Sigmoid colon (tissue), 7 donors: ENCODE measurements at places on chromosomes 2 and 18. TPM values are rescaled to one million over a fixed set of nuclear protein-coding genes. Genes with fewer than 3 reads are reported as not detected.

DNA sequence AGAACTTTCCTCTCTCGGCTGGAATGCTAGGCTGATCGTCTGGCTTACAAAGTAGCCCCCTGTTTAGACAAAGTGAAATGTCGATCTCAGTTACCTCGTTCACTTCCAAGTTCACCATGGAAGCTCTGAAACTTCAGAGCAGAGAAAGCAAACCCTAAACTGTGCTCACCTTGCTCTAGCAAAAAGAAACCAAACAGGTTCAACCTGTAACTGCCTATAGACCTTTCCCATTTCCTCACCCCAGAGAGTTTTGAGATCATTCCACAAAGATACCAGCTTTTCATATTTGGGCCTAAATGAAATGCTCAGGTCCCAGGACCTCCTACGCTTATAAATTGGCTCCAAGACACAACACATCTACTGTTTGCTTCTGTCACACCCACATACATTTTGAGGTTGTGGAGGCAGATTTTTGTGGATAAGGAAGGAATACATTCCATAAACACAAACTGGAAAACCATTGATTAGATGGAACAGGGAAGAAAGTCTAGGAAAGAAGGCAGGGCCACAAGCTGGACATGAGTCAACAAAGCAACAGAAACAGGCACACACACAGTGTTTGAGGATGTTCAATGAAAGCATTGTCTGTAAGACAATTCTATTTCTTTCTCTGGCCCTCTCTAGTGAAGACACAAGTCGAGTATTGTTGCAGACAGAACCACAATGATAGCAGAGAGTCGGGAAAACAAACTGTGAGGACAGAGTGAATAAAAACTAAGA, 52.8 kb upstream of the TGIF1 start:
- DNase-seq: no peak

DNA sequence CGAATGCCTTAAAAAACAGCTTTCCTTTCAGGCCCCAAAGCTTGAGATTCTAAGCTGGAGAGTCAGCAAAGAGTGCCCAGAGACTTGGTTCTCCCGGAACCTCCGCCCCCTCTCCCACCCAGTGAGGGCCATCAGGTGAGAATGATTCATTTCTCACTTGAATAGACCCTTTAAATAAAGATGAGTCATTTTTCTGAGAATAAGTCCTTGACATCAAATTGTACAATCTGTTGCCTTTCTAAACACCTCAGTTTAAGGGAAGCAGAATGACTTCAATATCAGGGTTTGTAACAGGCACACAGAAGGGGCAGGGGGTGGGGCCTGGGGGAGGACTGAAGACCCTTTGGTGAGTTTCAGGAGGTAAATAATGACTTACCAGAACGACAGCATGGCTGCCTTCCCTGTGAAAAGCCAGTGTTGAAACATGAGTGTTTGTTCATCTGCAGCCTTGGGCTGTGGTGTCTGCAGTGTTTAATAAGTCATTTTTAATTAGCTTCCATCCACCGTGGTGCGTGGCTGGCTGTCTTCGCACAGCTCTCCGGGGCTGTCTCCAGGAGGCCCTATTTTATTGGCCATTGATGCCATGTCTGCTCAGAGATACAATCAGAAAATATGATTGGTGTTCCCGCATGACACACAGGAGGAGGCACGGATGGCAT, 134.9 kb upstream of the ZNF236 start:
- no peak for DNase-seq

- no peak for DNase-seq
These were observed 3.1 kb downstream of the EVA1A start for GRCh38 chr2:75557474-75558133.

The ADRA2B gene
- not detected for polyA plus RNA-seq

DNA sequence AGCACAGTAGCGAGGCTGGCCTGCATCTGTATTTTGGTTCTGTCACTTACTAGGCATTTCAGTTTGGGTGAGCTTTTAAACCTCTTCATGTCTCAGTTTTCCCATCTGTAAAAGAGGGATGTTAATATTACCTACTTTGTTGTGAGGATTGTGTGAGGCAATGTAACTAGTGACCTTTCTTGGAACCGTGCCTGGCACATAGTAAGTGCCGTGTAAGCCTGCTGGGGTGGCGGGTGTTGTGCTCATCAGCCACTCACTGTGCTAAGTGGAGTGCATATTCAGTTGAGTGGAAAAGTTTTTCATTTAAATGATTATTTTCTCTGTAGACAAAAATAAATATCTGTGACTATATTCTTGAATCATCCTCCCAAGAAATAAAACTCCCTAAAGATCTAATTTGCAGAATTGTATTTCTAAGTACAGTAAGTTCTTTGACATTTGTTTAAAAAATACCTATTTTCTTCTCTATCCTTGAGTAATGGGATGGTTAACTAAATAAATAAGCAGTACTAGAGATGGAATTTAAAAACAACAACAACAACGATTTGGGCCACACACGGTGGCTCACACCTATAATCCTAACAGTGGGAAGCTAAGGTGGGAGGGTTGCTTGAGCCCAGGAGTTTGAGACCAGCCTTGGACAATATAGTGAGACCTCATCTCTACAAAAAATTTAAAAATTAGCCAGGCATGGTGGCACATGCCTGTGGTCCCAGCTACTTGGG, 56.7 kb downstream of the MALT1 start:
- no peak for DNase-seq

DNA sequence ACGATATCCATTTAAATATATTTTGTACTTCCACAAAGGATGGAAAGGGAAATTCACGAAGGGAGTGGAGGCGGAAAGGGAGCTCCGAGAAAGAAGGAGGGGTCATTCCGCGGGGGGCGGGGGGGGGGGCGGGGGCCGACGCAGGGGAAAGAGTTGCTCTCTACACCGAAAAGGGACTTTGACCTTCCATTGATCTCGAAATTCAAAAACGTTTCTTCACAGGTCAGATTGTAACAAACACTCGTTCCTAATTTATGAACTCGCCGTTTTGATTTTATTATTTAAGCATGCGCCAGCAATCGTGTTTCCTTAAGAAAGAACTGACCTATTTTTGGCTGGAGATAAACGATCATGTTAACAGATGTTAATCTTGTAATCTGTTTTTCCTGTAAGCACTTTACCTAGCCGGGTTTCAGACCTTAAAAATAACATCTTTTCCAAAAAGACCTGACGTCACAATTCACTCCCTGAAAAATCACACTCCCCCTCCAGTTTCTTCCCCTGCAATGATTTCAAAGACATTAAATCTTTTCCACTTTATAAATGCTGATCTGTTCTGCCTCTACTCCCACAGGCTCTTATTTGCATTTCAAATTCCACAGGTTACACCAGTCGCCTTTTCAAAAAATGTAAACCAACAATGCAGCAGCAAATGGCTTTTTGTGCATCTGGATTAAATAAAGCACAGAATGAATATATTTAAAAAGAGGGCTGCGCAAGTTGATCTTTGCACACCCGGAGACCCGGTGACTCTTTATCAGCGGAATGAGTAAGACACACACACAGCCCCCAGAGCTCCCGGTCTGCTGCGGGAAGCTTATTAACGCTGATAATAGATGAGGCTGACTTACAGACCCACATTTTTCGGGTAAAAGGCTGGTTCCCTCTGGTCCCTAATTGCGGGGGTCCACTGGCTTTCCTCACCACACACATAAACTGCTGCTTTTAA, 1.6 kb downstream of the ZNF516 start:
- no peak for DNase-seq

GRCh38 chr2:177315364-177315763, 50.8 kb upstream of the NFE2L2 start:
- no peak for DNase-seq

The KCNE4 gene
- polyA plus RNA-seq: 0.23 TPM

DNA sequence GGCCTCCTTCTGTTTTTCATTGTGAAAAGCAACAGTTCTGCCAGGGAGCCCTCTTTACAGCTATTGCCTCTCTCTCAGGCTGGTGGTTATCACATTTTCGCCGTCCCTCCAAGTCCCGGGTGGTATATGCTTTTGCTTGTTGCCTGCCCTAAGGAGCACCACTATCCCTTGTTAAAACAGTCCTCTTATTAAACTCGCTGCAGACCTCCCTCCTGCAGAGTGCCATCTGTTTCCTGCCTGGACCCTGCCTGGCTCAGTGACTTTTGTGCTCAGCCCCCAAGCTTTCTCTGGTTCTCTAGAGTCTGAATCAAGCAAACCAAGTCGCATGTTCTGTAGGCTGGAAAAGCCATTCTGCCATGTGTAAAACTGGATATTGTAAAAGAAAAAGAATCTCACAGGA, 72.1 kb upstream of the FHL2 start:
- no peak for DNase-seq

- DNase-seq: no peak
These were observed 35.4 kb downstream of the BABAM2 start for GRCh38 chr2:27925766-27926472.

- no peak for DNase-seq
These were observed 261.5 kb upstream of the TANK start for GRCh38 chr2:160898581-160899307.

DNA sequence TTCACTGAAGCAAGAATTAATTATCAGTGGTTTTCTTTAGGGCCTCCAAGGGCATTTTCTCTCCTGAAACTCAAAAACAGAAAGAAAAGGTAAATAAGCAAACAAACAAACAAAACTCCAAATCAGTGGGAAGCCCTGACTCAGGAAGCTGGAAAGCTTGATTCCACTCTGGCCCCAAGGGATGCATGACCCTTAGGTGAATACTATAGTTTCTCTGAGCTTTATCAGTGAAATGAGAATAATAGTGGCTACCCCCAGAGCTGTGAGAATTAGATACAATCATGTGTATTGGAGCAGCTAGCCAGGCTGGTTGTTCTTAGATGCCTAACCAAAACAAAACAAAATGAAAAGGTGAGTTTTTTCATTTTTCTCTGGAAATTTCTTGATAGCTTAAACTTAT, 585.1 kb downstream of the CNTNAP5 start:
- no peak for DNase-seq

DNA sequence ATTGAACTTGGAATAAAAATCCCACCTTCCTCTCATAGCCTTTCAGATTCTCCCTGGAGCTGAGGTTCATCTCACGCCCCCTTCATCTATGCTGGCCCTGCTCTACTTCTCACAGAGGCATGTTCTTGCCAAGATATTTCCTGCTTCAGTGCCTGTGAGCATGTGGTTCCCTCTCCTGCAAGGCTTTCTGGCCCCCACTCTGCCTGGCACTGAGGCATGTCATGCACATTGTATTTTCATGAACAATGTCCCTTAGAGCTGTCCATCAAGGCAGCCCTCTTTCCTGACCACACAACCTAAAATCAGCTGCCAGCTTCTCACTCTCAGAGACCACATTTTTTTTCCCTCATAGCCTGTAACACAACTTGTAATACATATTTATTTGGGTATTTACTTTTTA, 18.0 kb upstream of the HK2 start:
- no peak for DNase-seq

DNA sequence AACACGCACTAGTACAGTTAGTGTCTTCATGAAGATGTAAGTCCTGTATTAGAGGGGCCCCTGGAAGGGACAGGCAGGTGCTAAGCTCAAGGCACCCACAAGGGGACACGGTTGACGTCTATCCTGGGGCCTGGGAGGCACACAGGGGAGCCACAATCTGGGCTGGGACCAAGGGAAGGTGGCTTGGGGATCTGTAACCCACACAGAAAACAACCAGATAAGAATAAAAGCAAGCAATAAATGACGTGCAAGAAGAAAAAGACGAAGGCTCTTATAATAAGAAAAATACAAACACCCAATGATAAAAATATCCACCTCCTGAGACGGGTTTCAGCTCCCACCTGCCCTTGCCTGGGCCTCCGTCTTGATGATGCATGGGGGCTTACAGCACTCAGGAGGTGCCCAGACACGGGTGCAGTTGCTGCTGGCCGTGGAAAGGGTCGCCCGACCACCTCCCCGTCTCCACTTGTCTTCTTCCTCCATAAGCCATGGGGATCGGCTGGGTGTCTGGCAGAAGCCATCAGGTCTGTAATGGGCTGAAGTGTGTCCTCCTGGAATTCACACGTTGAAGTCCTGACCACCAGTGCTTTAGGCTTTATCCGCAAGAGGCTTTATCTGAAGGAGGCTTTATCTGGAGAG, 73.9 kb downstream of the TWIST2 start:
- peak; percentile 52 for DNase-seq

DNA sequence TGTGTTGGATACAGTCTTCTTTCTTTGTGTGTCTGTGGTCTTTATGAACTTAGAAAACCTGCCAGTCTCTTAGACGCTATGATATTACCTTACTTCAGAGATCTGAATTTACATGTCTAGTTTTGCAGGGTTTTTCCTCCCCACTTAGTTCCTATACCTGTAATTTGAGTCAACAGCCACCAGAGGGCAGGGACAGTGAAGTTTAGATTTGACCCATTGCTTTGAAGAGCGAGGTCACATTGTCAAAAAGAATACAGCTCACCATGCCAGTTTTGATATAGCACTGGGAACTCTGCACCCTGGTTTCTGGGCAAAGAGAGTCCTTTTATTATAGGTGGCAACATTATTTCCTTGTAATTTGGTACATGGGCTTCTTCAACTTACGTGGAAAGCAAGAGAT, 102.3 kb downstream of the MAPK4 start:
- no peak for DNase-seq

The CPS1 gene
- polyA plus RNA-seq: not detected

The STAM2 gene
- polyA plus RNA-seq: 10.6 TPM
